ENCODE measurements at places on chromosomes 16 and 17. TPM values are rescaled to one million over a fixed set of nuclear protein-coding genes. Genes with fewer than 3 reads are reported as not detected.
A peak's percentile ranks its signal among the peaks of the same experiment; 100 is the strongest.

DNA sequence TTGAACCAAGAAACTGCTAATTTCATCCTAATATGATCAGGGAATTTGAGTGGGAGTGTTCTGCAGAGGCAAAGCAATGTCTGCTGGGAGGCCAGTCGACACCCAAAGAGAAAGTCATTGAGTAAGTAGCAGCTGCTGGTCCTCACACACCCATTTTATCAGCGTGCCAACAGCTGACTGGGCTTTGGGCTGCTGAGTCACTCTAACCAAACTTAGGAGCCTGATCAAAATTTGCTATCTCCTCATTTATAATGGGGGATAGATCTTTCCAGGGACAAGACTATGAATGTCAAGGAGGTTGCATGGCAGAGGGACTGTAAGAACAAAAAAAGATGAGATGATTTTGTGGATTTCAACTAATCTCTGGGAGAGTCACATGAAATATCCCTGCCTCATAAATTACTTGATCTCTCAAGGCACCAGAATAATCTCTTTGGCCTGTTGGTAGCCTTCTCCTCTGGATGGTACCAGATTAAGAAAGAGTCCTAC, 32.9 kb downstream of the CPSF4L start:
- peak; percentile 58 for DNase-seq
- H3K4me3 ChIP-seq, result peak overlapping the region; percentile 36
- H3K4me1 ChIP-seq, result peaks cover 74% of the 10 kb centered on the region
- peaks cover 44% of the 10 kb centered on the region for H3K36me3 ChIP-seq

DNA sequence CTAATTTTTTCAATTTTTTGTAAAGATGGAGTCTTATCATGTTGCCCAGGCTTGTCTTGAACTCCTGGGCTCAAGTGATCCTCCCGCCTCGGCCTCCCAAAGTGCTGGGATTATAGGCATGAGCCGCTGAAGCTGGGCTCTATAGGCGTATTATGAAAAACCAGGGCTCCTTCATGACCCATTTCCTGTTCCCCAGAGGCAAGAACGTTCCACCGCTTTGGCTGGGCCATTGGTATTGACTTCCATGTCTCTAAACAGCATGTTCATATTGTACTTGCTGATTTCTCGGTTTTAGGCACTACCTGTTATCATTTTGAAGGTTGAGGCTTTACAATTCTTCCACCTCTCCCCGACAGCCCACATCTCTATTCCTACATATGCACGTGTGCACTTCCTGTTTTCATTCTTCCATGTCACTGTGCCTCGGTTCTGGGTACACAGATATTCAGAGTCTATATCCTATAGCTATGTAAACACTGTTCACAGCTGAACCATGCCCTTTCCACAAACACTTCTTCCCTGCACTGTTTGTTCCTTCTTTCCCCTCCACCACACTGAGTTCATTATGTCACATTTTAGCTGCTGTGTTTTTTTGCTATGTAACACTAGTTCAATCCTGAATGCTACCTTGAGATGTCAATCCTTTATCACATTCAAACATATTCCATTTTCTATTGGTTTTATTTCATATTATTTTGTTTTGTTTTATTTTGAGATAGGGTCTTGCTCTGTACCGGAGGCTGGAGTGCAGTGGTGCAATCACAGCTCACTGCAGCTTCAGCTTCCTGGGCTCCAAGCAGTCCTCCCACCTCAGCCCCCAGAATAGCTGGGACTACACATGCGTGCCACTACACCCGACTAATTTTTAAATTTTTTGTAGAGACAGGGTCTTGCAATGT, 16.8 kb upstream of the MAPK3 start:
- no peak overlapping the region for H3K4me3 ChIP-seq
- no peaks in the 10 kb centered on the region for H3K36me3 ChIP-seq
- no peaks in the 10 kb centered on the region for H3K27me3 ChIP-seq
- H3K27ac ChIP-seq, result peak overlapping the region; percentile 56
- H3K4me1 ChIP-seq, result peaks cover 18% of the 10 kb centered on the region
- no peak for DNase-seq

DNA sequence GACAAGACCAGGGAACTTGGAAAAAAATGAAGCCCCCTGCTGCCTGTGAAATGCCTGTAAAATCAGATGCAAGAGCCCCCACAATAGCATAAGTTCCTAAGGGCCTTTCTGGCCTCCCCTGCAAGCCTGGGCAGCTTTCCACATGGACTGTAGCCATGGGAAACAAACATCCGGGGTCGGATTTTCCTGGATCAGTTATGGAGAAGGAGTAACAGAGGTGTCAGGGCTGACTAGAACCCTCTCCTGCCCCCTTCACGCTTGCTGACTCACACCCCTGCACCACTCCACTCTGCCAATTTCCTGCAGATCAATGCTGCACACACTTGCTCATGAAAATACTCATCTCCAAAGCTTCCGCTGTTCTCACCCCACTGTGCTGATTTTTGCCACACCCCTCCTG, 258.6 kb downstream of the CBLN1 start:
- H3K27me3 ChIP-seq, result no peaks in the 10 kb centered on the region
- no peak for DNase-seq
- no peaks in the 10 kb centered on the region for H3K36me3 ChIP-seq
- H3K27ac ChIP-seq, result no peak overlapping the region
- H3K4me3 ChIP-seq, result no peak overlapping the region

- H3K36me3 ChIP-seq, result peaks cover 70% of the 10 kb centered on the region
- peak within 1 kb of the TSS; percentile 99 for H3K27ac ChIP-seq
- H3K4me1 ChIP-seq, result peaks cover 44% of the 10 kb centered on the region
- no peaks in the 10 kb centered on the region for H3K27me3 ChIP-seq
- peak within 1 kb of the TSS; percentile 100 for H3K4me3 ChIP-seq
Measured at GRCh38 chr17:45221081-45222013, at the start of gene FMNL1. FMNL1 (plus strand) TSS chr17:45221885; CDS start chr17:45222125, 240 bp downstream.

GRCh38 chr17:951325-952132, 28.0 kb downstream of the NXN start:
- H3K4me1 ChIP-seq, result peaks cover 1% of the 10 kb centered on the region
- H3K27me3 ChIP-seq, result peaks cover 12% of the 10 kb centered on the region
- H3K4me3 ChIP-seq, result no peak overlapping the region
- DNase-seq, result no peak
- no peaks in the 10 kb centered on the region for H3K36me3 ChIP-seq

- DNase-seq, result peak; percentile 37
- H3K27me3 ChIP-seq, result peaks cover 45% of the 10 kb centered on the region
- H3K4me1 ChIP-seq, result peaks cover 12% of the 10 kb centered on the region
Measured at GRCh38 chr17:57861000-57861789, 11.4 kb upstream of the MRPS23 start.

Gene SLC2A4
- not detected for total RNA-seq

GRCh38 chr17:4950075-4950745, 709 bp upstream of the ENO3 start:
- peaks cover 31% of the 10 kb centered on the region for H3K36me3 ChIP-seq
- H3K27ac ChIP-seq, result peak overlapping the region; percentile 92
- no peaks in the 10 kb centered on the region for H3K27me3 ChIP-seq
- H3K4me1 ChIP-seq, result peaks cover 33% of the 10 kb centered on the region

Gene DHRS7C
- total RNA-seq, result not detected

DNA sequence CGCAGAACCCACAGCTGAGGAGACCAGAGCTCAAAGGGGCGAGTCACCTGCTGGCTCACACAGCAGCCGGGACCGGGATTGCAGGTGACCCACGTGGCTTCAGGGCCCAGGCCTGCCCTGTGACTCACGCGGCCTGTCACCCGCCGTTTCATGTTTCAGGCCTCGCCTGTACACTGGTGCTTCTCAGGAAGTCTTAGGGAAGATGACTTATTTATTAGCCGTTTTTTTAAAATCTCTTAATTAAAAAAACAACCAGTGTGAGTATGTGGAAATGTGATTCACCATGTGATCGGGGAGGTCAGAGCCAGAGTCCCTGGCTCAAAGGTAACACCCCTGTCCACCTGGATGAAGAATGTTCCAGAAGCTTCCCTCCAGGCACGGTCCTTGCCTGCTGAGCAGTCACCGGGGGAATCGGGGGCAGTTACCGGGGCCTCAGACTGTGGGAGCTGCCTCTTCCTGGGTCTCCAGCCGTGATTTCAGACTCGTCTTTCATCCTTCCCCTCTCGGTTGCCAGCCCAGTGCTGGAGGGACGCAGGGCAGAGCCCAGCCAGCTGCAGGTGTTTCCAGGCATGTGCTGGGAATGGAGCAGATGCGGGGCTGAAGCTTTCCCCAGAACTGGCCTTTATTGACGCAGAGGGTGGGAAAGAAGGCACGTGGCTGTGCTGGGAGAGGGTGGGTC, 49.3 kb downstream of the CMIP start:
- no peak overlapping the region for H3K27ac ChIP-seq
- no peak overlapping the region for H3K4me3 ChIP-seq
- no peaks in the 10 kb centered on the region for H3K36me3 ChIP-seq
- no peaks in the 10 kb centered on the region for H3K27me3 ChIP-seq
- DNase-seq, result no peak
- H3K4me1 ChIP-seq, result peaks cover 28% of the 10 kb centered on the region

Gene KIF18B
- 67.9 TPM for total RNA-seq

Gene AKTIP
- 53.3 TPM for total RNA-seq

DNA sequence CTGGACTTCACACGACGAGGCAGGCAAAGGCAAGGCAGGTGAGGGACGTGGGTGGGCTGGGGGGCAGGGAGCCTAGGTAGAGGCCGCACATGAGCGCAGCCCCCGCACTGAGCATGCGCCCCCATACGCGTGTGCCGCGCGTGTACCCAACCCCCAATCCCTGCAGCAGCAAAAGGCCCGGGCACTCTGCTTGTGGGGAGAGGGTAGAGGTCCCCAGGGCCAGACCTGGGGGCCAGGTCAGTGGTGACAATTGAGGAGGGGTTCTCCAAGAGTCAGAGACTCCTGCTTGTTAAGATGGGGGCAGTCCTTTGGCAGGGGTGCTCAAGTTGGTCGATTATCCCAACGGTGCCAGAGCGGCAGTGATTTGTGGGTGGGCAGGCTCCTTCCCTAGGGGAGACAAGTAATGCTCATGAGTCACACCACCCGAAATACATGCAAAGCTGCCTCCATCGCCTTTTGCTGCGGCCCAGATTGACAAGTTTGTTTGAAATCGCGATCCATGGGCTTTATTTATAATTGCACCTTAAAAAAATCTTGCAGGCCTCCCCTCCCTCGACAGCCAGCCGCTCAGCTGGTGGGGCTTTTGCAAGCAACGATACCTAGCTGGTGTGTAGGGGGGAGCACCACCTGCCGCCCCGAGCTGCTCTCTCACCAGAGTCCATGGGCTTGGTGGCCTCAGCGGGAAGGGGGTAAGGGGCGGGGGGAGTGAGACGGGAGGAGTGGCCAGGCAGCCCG, 1.1 kb upstream of the GIT1 start:
- H3K4me3 ChIP-seq, result peak overlapping the region; percentile 77
- no peak for DNase-seq
- no peaks in the 10 kb centered on the region for H3K36me3 ChIP-seq
- peak overlapping the region; percentile 84 for H3K27ac ChIP-seq
- no peaks in the 10 kb centered on the region for H3K27me3 ChIP-seq

DNA sequence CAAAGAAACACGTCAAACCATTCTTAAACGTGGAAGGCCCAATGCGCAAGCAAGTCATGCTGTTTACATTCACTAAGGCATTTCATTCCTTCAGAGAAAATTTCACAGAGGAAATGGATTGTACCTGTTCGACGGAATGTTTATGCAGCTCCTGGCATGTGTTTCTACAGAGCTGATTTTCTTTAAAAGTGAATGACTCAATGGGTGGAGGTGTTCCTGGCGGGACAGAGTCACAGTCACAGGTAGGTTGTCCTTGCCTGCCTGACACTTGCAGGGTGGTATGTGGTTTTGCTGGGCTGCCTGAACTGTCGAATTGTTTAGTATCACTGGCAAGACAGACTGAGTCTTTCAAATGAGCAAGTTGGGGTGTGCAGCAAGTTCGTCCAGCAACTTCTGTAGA, 11.6 kb downstream of the PALB2 start:
- no peak overlapping the region for H3K27ac ChIP-seq
- DNase-seq, result no peak
- H3K4me1 ChIP-seq, result peaks cover 6% of the 10 kb centered on the region
- peaks cover 38% of the 10 kb centered on the region for H3K36me3 ChIP-seq
- no peak overlapping the region for H3K4me3 ChIP-seq
- H3K27me3 ChIP-seq, result no peaks in the 10 kb centered on the region

- DNase-seq, result no peak
- H3K27me3 ChIP-seq, result no peaks in the 10 kb centered on the region
- H3K27ac ChIP-seq, result peak overlapping the region; percentile 90
- peak overlapping the region; percentile 90 for H3K4me3 ChIP-seq
Measured at GRCh38 chr17:44200478-44201155, 933 bp upstream of the ATXN7L3 start.

Gene CCDC137
- total RNA-seq, result 33.3 TPM

Gene NOXO1
- total RNA-seq, result 0.23 TPM

DNA sequence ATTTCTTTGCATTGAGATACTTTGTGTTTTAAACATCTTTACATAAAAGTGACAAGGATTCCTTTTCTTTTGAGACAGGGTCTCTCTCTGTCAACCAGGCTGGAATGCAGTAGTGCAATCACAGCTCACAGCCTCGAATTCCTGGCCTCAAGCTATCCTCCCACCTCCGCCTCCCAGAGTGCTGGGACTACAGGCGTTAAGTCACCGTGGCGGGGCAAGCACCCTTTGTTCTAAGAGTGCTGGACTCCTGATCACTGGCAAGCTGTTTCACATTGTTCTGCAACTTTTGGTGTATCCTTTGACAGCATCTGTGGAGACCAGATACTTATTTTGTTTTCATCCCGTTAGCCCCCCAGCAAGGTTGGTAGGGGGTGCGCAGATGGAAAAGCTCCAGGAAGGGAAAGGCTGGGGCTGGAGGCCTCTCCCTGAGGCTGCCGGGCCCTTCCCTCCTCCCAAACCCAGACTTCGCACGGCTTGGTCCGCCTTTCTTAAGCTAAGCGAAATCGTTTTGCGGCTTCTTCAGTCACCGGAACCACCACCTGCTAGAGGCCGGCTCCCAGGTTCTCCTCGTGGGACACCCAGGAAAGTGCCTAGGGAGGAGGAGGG, 1.1 kb downstream of the ST6GALNAC2 start:
- H3K4me1 ChIP-seq, result peaks cover 20% of the 10 kb centered on the region
- no peaks in the 10 kb centered on the region for H3K36me3 ChIP-seq
- no peak overlapping the region for H3K27ac ChIP-seq
- no peak for DNase-seq
- H3K4me3 ChIP-seq, result peak overlapping the region; percentile 65
- H3K27me3 ChIP-seq, result peaks cover 52% of the 10 kb centered on the region

- peaks cover 44% of the 10 kb centered on the region for H3K36me3 ChIP-seq
- H3K27me3 ChIP-seq, result no peaks in the 10 kb centered on the region
- H3K27ac ChIP-seq, result peak overlapping the region; percentile 93
- peak overlapping the region; percentile 66 for H3K4me3 ChIP-seq
- peak; percentile 54 for DNase-seq
- H3K4me1 ChIP-seq, result peaks cover 43% of the 10 kb centered on the region
Measured at GRCh38 chr16:31063843-31064611, 10.0 kb downstream of the ZNF668 start.

- H3K4me1 ChIP-seq, result peaks cover 2% of the 10 kb centered on the region
- no peaks in the 10 kb centered on the region for H3K36me3 ChIP-seq
- no peaks in the 10 kb centered on the region for H3K27me3 ChIP-seq
- peak; percentile 61 for DNase-seq
- H3K4me3 ChIP-seq, result no peak overlapping the region
- H3K27ac ChIP-seq, result no peak overlapping the region
Measured at GRCh38 chr17:79707931-79708891, 22.5 kb upstream of the ENPP7 start.

GRCh38 chr16:52350031-52350642, 196.8 kb downstream of the TOX3 start:
- no peak for DNase-seq
- H3K4me3 ChIP-seq, result no peak overlapping the region
- no peaks in the 10 kb centered on the region for H3K4me1 ChIP-seq
- no peak overlapping the region for H3K27ac ChIP-seq

- H3K36me3 ChIP-seq, result no peaks in the 10 kb centered on the region
- H3K27ac ChIP-seq, result no peak overlapping the region
- DNase-seq, result no peak
- H3K4me1 ChIP-seq, result peaks cover 66% of the 10 kb centered on the region
- peaks cover 24% of the 10 kb centered on the region for H3K27me3 ChIP-seq
Measured at GRCh38 chr17:29619251-29619650, 3.5 kb downstream of the CORO6 start.

Gene TLCD3B
- 6.0 TPM for total RNA-seq

Gene ZNF646
- 31.9 TPM for total RNA-seq
